ENCODE measurements at places on chromosomes 13 and 19. TPM values are rescaled to one million over a fixed set of nuclear protein-coding genes. Genes with fewer than 3 reads are reported as not detected.

GRCh38 chr19:29967623-29968022 lies 25.6 kb downstream of the URI1 start:
- DNase-seq, result no peak

DNA sequence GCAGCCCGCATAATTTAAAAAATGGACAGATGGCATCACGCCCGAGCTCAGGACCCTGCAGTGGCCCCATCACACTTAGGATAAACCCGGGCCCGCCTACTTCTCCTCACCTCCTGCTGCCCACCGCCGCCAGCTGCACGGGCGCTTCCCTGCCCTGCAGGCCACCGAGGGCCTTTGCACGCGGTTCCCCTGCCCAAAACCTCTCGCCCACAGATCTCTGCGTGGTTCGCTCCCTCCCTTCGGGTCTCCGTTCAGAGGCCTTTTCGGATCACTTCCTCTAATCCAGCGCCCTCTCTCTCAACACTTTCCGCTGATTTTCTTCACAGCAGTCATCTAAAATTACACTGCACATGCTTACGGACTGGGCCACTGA lies 1.8 kb downstream of the SHISA7 start:
- DNase-seq, result no peak

DNA sequence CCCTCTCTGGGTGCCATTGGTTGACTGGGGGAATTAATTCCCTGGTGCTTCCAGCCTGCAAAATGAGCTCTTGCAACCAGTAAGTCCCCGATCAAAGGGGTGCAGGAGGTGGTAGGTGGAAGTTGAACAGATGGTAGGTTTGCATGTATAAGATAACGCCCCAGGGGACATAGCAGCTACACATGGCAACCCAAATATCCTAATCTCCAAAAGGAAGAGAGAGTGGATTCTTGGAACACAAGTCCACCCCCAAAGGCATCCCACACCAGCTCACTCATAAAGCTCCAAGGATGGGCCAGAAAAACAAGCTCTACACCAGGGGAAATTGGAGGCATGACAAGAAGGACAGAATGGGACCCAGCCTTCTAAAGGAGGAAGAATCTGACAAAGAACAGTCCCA lies 4.8 kb downstream of the CD209 start:
- DNase-seq, result no peak

The NLRP5 gene
- total RNA-seq, result not detected

DNA sequence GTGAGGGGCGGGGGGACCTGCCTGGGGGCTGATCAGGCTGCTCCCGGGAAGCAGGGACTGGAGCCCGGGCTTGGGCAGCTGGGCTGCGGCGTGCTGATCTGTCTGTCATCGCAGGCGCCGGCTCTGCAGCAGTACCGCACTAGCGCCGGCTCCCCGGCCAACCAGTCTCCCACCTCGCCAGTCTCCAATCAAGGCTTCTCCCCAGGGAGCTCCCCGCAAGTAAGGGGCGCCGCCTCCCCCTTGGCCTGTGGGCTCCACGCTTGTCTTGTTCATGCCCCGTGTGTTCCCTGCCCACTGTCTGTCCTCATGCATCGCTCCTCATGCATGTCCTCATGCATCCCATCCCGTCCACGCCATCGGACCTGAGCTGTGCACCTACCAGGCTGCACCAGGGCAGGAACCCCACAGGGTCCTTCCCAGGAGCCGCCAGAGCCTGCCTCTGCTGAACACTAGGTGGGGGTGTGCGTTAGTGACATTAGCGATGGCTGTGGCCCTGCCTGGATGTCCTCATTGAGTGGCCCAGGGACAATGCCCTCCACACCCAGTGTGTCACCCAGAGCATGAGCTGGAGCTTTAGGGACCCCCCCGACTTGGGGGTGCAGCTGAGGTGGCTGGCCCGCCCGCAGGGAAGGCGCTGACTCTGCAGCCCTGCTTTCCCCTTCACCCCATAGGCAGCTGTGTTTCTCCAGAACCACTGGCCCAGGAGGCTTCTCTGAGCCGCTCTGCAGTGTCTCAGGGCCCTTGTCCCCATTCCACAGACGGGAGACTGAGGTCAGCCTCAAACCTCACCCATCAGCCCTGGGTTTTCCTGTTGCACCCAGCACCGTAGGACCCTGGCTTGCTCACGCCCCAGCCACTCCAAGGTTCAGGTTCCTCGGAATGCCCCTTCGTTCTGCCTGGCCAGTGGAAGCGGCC lies 19.5 kb downstream of the COMP start:
- DNase-seq, result no peak

The ILF3 gene
- 354 TPM for total RNA-seq

The RASAL3 gene
- total RNA-seq, result 172 TPM

- no peak for DNase-seq
Observed at GRCh38 chr13:83065108-83065507, 817.2 kb downstream of the SLITRK1 start.

GRCh38 chr19:40726279-40726678 lies 9.4 kb downstream of the ITPKC start:
- no peak for DNase-seq

All from activated naive CD8-positive, alpha-beta T cell treated with anti-CD3 and anti-CD28 coated beads, Interleukin-2, amount 10 ng/mL, durations not matched to agents 7 days and 5 days (primary cell).